ENCODE measurements at places on chromosomes 7 and 10.

DNA sequence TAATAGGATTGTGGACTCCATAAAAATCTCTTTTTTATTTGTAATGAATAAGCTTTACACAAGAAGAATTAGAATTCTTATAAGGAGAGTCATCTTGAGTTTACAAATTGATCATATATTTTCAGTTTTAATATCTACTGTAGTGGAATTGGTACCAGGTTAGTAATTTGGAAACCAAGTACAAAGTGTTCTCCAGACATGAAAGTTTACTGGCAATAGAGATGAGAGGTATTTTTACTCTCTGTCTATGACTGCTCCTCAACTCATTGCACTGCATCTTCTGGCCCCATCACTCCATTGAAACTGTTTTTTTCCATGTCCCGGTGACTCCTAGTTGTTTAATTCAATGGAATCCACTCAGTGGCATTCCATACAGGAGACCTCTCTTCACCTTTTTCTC, 164.5 kb upstream of the SMIM30 start:
- no peak for DNase-seq

DNA sequence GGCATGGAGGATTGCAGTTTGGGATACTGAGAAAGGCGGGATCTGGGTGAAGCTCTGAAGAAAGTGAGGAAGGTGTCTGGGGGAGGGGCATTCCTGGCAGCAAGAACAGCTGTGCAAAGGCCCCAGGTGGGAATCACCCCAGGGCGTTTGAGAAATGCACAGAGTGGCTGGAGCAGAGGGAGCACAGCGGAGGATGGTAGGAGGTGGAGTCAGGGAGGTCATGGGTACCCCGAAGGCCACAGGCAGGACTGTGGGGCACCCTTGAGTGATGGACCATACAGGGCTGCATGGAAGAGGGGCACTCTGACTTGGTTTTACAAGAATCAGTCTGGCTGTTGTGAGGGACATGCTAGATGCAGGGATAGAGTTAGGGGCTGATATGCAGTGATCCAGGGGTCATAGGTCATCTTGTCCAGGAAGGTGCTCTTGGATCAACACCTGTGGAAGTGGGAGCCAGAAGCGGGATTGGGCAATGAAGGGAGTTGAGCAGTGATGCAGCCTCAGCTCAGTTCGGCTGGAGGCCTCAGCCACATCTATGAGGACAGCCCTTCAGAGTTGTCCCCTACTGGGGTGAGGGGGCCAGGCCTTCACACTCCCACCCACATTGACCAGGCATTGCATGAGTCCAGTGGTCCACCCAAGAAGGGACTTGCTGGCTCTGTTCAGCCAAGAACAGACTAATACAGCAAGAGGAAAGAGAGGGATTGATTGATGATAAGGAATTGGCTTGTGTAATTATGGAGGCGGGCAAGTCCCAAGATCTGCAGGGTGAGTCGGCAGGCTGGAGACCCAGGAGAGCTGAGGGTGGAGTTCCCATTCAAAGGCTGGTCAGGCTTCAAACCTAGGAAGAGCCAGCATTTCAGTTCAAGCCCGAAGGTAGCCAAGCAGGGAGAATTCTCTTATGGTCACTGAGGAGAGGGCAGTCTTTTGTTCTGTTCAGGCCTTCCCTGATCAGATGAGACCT, 48.7 kb downstream of the TSPAN15 start:
- DNase-seq: no peak

GRCh38 chr10:122407375-122408125, 33.0 kb downstream of the PLEKHA1 start:
- DNase-seq: no peak

DNA sequence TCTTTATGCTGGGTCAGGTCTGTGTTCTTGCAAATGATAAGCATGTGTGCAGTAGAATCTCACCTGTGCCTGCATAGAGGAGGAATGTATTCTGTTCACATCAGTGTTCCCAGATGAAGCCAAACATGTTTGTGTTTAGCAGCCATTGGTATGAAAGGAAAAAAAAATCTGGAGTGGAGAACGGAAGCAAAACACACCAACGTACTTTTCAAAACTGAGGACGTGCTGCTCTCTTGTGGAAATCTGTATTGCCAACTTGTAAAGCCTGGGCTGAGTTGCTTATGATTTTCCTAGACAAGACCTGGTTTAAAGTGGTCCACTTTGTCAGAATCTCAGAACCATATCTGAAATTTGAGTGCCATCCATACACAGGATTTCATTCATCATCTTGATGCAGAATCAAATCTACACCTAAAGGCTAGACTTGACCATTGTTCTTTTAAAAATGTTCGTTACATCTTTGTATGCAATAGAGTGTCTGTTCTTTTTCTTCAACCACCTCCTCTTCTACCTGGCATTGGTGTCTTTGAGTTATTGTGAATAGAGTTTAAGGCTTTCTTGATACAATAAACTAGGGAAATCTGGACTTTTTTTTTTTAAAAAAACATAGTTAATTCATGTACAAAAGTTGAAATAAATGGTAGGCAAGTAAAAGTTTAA, 367.7 kb downstream of the PHF14 start:
- DNase-seq: peak; percentile 4

DNA sequence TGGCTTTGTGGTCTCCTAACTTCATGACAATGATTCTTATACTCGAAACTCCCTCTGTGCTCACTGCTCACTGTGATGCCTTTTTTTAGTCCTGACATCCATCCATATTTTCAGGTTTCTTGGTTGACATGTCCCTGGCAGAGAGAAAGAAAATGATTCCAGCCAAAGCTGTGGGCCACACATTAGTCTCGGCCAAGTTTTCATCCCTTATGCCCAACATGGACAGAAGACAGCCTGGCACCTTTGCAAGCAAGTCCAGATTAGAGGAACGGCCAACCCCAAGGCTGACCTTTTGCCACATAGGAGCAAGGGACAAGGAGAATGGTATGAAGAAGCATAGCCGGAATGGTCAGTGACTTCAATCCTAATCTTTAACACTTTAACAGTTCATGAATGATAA, 8.7 kb upstream of the OPALIN start:
- no peak for DNase-seq

DNA sequence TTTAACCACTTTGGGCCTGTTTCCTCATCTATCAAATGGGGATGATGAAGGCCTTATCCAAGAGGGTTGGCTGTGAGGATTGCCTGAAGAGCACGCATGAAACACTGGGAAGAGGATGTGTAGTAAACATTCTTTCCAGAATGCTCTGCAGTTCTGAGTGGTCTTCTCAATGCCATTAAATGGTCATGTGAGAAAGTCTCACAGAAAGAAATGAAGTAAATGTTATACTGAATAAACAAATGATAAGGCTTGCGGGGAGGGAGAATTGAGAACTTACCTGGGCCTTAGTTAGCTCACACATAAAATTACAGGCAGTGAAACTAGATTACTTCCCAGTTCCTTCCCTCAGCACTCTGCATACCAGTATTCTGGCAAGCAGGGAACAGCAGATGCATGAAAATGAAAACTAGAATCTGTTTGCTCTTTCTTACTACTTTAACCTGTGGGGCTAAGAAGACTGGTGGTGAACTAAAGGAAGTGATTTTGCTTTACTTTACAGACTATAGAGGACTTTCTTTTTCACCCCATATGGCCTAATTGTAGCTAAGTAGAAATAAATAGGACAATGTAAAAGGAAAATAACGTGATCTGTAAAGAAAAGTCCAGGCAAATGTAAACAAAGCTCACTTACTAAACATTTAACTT, 135.3 kb upstream of the CCDC6 start:
- no peak for DNase-seq

GRCh38 chr10:73969224-73969841, 28.6 kb upstream of the VCL start:
- DNase-seq: no peak

- DNase-seq: no peak
Measured at GRCh38 chr7:15086131-15086611, 183.6 kb upstream of the DGKB start.
